ENCODE measurements at places on chromosomes 16 and 17.
A peak's percentile ranks its signal among the peaks of the same experiment; 100 is the strongest.

DNA sequence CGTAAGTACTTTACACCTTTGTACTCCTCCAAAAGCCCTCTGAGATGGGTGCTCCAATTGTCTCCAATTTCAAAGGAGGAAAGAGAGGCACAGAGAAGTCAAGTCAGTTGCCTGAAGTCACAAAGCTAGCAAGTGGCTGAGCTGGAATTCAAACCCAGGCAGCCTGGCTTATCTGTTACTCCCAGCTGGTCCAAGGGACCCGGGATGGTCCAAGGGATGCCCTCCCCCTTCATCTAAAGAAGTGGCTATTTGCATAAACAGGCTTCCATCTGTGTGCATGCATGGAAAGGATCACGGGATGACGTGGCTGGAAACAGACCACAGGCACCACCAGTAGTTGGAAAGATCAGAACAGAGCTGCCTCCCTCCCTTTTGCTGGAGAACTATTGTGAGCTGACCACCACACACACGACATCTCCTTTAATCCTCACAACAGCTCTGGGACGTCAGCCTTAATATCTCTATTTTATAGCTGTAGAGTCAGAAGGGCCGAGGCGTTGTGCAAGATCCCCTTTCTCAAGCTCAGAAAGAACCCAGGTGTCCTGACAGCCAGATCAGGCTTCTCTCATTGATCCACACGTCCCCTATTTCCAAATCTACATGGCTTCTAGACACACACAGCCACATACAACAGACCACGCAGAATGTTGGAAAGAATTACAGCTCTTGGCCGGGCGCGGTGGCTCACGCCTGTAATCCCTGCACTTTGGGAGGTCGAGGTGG is 10.9 kb upstream of the COL1A1 start:
- peak; percentile 91 for DNase-seq

DNA sequence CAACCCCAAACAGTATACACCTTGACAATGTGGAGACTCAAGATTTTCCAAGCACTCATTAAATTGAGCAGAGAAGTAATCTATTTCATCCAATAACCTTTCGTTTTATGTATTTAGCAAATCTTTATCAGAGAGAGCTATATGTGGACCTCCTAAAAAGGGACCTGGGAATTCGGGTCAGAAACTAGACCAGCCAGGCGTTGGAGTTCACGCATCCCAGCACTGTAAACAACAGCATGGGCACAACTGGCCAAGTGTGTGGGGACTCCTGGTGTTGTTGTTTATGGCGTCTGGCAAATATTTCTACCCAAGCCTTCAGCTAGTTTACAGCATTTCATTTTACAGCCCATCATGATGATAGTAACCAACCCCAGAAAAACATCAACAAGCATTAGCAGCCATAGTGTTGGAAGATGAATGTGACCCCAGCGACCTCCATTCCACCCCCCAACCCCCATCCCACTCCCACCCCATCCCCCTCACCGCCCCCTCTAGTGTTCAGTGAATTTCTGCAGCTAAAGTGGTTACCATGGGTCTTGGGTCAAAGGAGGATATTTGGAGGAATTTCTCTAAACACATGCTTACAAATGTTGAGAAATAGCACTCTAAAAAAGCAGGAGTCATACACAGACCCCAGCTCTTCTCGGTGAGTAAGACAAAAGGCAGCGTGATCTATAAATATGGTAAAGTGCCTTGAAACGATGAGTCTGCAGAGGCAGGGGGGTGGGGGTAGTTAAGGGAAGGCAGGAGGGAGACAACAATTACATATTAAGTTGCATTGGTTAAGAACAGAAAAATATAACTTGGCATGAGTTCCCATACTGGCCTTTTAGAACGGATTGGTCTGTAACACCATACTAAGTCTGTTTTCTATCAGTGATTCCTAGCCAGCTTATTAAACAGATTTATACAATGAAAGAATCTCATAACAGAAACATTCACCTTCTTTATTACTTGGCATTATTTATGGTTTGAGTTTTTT is 91.4 kb upstream of the TBX2 start:
- DNase-seq = peak; percentile 98

DNA sequence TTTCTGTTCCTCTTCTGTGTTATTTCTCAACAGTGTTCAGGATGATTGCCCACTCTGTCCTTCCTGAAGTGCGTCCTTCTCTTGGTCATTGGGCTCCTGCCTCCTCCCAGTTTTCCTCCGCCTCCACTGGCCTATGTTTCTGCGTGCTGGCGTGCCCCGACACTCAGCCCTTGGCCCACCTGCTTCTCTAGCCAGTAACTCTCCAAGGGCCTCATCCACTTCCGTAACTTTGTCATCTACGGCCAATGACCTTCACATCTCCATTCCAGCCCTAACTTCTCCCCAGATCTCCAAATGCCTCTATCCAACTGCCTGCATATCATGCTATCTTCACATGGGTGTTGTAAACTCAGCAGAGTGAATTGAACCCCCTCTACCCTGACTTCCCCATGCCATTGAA is 39.6 kb upstream of the RPL38 start:
- no peak for DNase-seq

DNA sequence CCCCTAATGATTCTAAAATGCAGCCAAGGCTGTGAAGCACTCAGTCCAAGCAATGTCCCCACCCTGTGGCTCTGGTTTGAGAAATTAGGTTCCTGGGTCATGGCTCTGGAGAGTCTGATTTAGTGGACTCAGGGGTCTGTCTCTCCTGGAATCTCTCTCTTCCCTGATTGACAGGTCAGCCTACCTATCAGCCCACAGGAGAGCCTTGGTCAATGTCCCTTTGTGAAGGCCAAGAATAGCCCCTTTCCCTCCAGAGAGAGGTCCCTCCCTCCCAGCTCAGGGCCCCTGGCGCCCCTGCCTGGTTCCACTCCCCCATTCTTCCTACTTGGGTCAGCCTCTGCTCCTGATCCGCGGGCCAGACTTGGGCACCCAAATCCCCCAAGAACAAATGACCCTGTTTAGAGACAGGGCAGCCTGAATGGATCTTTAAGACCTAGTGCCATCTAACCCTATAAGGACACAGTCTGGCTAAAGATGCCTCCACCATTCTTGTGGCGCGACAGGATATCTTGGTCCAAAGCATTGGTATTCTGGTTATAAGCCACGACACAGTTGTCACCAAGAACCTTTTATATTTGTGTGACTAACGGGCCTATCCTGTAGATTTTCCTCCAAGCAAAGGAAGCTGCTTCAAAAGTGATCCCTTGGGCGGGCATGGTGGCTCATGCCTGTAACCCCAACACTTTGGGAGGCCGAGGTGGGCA is 38.3 kb upstream of the PRSS54 start:
- DNase-seq = no peak

GRCh38 chr17:39674702-39675389 is 6.6 kb downstream of the PNMT start:
- DNase-seq = no peak

- no peak for DNase-seq
Observed at GRCh38 chr16:2985462-2985861, 5.2 kb upstream of the PKMYT1 start.

DNA sequence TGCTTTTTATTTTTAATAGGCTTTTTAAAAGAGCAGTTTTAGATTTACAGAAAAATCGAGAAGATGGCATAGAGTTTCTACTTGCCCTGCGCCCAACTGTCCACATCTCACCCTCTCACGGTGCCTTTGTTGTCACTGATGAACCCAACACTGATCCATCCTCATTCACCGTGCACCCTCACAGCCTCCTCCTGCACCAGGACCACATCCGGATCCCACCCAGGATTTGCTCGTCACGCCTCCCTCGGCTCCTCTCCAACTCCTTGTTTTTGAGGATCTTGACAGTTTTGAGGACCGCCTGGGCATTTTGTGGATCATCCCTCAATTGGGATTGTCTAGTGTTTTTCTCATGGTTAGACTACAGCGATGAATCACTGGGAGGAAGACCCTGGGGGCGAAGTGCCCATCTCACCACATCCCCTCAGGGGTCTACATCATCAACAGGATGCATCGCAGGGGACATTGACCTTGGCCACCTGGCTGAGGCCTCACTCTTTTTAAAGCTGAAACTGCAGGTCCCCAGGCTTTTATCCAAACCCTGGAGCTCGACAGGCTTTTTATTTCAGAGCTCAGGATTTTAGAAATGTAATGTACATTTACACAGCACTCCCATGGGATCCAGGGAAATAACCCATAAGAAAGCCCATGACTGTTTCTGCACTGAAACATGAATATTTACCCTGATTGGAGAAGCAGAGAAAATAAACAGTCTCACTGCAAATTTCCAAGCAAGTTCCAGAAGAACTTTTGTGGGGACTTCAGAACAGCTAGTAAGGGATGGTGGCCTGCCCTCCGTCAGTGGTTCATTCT is 71.8 kb upstream of the ZNF469 start:
- DNase-seq = no peak

DNA sequence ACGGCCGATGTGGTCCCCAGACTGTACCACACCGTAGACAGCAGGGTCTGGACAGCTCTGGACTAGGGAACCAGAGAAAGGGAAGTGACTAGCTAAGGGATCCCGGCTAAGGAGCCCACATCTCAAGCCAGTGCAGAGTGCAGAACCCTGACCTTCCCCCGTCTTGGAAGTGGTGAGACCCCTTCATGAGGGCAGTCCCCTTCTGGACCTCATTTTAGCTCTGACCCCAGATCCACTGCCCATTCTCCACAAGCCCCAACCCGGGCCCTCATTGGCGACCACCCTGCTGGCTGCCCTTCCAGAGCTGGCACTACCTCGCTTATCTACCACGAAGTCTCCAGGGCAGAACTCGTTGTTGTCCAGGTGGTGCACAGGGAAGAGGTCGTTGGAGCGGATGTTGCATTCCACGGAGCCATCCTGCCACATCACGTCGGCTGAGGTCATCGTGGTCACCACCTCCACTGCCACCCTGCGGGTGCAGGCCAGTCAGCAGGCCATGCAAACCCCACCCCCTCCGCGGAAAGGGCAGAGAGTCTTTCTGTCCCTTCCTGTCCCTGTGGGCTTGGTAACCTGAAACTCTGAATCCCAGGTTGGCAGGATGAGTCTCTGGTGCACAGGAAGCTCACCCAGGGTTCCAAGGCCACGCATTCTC is 14.2 kb downstream of the SPHK1 start:
- no peak for DNase-seq

GRCh38 chr16:82368041-82368440 is 198.0 kb upstream of the MPHOSPH6 start:
- peak; percentile 10 for DNase-seq

GRCh38 chr16:19655242-19655777 is 62.7 kb downstream of the KNOP1 start:
- no peak for DNase-seq

DNA sequence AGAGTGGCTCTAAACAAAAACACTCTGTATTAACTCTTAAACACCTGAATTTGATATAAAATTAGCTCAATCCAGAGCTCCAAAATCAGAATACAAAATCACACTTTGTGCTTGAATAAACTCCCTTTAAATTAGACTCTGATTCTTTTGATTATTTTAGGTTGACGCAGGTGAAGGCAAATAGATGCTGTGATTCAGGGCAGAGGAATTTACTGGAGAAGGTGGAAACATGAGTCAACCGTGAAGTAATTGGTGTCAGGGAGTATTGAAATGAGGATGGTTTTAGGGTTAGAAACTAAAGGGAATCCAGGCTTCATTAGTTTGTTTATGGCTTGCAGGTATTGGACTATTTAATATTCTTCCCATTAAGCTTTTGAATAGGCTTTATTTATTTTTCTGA is 37.1 kb upstream of the TEKT1 start:
- DNase-seq = no peak

DNA sequence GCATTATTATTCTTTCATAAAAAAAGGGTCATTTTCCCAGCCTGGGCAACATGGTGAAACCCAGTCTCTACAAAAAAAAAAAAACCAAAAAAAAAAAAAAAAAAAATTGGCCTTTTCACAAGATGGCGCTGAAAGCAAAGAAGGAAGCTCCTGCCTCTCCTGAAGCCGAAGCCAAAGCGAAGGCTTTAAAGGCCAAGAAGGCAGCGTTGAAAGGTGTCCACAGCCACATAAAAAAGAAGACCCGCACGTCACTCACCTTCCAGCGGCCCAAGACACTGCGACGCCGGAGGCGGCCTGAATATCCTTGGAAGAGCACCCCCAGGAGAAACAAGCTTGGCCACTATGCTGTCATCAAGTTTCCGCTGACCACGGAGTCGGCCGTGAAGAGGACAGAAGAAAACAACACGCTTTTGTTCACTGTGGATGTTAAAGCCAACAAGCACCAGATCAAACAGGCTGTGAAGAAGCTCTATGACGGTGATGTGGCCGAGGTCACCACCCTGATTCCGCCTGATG is 4.9 kb upstream of the PGAP6 start:
- DNase-seq = no peak

GRCh38 chr17:63762161-63763078 is 11.0 kb downstream of the CCDC47 start:
- no peak for DNase-seq

DNA sequence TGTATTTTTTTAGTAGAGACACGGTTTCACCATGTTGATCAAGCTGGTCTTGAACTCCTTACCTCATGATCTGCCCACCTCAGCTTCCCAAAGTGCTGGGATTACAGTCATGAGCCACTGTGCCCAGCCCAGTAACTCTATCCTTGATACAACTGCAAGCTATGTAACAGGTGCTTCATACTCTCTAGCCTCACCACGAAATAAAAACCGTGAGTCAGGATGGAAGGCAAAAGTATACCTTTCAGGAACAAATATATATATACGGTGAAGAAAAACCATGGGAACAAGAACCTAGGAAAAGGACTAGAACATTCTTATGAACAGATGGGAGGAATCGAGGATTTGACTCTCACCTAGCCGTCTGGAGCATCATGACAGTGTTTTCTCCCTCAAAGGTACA is 9.6 kb upstream of the FBF1 start:
- DNase-seq = no peak

GRCh38 chr17:77542011-77542410 is 401.2 kb downstream of the SEC14L1 start:
- no peak for DNase-seq

GRCh38 chr17:64219571-64219970 is 43.5 kb downstream of the TEX2 start:
- DNase-seq = no peak

DNA sequence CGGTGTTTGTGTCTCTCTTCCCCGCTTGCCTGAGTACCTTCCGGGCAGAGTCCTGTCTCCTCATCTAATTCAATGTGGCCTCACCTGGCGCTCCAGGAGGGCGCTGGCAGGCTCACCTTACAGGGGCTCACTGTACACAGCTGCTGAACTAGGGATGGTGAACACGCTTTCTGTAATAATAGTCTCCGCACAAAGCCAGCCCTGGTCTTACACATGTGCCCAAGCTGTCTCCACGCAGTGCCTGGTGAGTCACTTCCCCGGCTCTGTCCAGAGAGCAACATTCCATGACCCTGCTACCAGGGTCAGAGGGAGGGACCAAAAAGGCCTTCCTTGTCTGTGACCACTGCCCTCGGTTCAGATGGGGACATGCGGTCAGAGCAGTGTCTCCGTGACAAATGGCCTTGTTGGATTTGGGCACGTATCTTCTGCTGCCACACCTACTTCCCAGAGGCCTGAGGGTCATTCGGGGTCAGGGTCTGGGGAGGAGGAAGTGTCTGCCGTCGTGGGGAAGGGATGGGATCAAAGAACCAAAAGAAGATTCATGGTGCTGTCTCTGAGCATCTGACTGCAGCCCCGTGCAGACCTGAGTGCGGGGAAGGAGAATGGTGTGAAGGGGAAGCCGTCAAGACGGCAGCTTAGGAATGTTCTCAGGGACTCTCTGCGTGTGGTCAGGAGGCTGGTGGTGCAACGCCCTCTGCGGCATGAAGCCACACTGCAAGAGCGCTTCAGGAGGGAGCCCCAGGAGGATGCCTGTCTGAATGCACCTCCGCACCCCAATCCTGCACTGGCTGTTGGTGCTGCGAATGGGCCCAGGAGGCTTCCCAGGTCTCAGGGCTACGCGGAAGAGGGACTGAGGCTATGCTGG is 68.8 kb downstream of the IL21R start:
- peak; percentile 47 for DNase-seq

Measured in fibroblast of skin of abdomen (primary cell).